ENCODE measurements at places on chromosomes 1 and 21. TPM values are rescaled to one million over a fixed set of nuclear protein-coding genes. Genes with fewer than 3 reads are reported as not detected.
A peak's percentile ranks its signal among the peaks of the same experiment; 100 is the strongest.

Gene SHC1
- 110 TPM for total RNA-seq

Gene OR2M3
- total RNA-seq: not detected

Gene KCNJ15
- total RNA-seq: not detected

Gene RABIF
- total RNA-seq: 10.5 TPM

Gene ORC1
- total RNA-seq: 37.3 TPM

Gene PLEKHN1
- 0.04 TPM for total RNA-seq

Gene DIO1
- not detected for total RNA-seq

Gene STIL
- 53.4 TPM for total RNA-seq

Gene SLFNL1
- 0.18 TPM for total RNA-seq

Gene PRDM15
- 5.6 TPM for total RNA-seq

Gene ZNF593OS
- not detected for total RNA-seq

Gene WNT2B
- total RNA-seq: 0.15 TPM

Gene KCNJ9
- not detected for total RNA-seq

Gene LRRN2
- total RNA-seq: not detected

Gene HUNK
- total RNA-seq: 37.3 TPM

Gene SPATA45
- not detected for total RNA-seq

DNA sequence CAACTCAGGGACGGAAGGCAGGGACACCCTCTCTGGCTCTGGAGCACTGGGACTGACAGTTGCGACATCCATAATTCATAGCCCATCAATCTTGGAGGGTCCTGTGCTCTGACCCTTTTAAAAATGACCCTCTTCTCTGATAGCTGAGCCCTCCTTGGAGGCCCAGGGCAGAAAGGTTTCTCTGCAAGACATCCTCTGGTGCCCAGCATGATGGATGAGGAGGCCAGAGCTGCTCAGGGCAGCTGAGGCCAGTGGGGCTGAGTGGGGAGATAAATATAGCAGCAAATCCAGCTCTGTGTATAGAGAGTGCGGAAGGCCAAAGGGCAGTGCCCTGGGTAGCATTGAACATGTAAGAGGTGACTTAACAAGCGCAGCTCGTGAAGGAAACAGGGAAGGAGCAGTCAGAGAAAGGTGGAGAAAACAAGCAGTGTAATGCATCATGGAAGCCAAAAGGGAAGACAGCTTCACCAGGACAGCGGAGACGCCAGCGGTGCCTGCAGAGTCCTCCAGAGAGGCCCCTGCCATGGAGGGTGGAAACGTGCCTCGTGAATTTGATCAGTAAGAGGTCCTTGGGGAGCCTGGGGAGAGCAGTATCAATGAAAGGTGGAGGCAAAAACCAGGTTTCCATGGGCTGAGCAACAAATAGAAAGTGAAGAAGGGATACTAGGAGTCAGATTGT lies 50.4 kb upstream of the FMOD start:
- DNase-seq: no peak

DNA sequence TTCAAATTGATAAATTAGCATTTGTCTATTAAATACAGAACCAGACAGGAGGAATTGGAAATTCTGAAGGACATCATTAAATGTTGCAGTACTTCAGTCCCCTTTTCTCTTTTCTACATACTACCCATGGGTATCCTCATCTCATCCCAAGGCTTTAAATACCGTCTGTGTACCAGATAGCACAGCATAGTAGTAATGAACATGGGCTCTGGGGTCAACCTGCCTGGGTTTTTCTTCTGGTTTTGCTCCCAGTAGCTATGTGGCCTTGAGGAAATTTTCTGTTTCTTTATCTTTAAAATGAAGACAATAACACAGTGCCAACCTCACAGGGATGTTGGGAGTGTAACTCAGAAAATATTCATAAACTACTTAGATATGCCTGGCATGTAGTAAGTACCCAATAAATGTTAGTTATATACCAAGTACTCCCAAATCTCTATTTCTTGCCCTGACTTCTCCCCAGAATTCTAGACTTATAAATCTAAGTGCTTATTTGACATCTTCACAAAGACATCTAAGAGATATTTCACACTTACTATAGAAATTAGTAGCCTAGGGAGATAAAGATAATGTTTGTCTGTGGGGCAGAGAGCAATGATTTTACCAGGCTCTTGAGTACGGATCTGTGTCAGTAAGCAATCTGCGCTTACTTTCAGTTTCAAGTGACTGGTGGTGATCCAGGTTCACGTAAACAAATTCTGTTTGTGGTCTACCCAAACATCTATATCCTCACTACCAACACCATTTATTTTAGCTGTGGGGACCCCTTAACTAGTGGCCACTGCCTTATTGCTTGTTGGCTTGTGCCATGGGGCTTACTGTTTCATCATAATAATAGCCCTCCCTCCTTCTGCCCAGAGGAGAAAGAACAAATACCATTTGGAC lies 37.3 kb downstream of the VANGL2 start:
- DNase-seq: no peak

- DNase-seq: peak; percentile 72
Observed at GRCh38 chr1:34166191-34166624, 1.2 kb upstream of the CSMD2 start.

DNA sequence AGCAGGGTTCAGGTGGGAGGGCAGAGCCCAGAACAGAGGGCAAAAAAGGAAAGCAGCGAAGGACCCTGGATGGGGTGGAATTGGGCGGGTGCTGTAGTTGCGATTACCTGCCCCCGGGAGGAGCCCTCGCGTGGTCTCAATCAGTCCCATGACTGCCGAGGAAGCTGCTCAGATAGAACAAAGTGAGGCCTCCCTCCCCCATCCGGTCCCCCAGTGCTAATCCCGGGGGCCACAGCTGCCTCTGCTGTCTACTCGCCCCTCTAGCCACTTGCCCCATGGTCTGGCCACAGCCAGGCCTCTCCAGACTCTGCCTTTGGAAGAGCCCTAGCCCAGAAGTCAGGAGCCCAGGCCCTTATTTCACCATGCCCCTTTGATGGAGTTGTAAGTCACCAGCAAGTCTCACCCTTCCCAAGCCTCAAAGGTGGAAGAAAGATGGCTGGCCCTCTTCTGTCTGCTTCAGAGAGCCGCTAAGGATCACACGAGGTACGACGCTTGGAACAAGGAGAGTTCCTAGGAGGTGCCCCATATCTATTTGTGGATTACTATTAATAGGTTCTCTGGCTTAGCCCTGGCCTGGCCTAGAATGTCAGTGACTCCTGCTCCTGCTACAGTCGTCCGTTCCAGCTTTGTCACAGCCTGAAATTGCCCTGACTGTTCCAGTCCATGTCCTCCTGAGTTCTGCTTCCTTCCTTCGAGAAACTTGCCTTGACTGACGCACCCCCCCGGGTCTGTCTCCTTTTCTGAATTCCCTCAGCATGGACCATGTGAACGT lies 16.4 kb downstream of the ECHDC2 start:
- peak; percentile 74 for DNase-seq

DNA sequence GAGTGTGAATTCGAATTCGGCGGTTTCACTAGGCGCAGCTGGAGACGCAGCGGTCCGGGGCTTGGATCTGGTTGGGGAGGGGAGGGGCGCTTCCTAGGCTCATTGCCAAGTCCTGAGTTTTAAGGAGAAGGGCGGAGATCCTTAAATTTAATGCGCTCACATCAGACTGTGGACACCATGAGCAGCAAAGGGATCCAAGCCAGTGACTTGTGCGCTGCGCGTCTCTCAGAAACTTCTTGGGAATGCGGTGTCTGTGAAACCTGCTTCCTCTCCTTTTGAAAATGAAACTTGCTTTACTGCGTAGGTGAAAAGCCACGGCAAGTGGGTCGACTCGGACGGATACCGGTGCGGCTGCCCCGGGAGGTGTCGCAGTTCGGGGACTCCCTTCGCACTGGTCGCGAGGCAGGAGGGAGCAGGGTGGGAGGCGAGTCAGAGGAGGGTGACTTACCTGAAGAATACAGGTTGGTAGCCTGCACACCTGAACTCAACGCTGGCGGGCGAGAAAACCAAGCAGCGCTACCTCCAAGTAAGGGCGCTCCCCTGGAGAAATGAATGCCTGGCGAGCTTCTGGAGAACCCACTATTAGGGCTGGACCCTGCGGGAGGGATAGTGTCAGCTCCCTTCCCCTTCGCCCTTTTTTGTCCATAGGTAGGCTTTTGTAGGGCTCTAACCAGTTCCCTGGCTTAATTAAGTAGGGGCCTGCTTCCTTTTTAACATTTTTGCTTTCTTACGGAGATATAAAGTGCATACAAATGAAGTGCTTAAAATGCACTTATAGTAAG lies 992 bp downstream of the TENT5C start:
- peak; percentile 10 for DNase-seq

DNA sequence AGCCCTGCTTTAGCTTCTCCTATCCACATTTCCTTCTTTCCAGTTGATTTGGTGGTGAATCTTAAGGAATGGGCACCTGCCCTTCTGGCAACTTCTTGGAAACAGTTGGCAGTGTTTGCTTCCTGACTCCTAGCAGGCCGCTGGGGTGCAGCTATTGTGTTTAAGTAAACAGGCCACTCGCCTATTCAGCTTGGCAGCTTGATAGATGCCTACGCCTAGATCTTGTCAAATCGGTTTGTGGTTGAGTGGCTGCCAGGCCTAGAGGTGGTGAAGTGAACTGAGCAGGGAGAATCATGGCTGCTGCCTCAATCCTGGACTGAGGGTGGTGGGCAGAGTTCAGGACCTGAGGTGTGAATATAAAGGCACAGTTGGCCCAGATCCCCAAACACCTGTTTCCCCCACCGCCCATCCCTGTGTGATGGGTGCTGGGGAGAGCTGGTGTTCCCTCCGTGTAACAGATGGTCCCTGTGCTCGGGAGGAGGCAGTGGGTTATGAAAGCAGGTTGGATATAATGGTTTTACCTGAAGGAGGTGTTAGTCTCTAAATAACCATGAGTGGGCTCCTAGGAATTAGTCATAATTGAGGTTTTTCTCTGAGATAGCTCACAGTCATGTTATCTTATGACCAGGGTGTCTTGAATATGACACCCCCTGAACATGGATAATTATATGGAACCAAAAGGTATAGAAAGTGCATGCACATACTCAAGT lies 940 bp upstream of the PLA2G2C start:
- no peak for DNase-seq

DNA sequence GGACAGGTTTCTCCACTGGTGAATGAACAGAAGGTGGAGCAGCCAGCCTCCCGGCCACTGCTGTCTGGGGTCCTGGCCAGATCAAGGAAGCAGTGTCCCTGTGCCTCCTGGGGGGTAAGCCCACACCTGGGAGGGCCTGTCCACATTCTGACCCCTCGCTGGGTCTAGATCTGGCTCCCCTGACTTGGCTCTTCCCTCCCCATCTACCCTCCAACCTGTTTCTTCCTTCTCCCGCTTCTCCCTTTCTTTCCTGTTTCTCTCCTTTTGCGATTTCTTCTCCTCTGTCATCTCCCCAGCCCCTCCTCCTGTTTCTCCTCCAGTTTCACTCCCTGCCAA lies 378 bp downstream of the RORC start:
- DNase-seq: no peak

- DNase-seq: no peak
Observed at GRCh38 chr1:27596261-27596660, 7.7 kb downstream of the AHDC1 start.

DNA sequence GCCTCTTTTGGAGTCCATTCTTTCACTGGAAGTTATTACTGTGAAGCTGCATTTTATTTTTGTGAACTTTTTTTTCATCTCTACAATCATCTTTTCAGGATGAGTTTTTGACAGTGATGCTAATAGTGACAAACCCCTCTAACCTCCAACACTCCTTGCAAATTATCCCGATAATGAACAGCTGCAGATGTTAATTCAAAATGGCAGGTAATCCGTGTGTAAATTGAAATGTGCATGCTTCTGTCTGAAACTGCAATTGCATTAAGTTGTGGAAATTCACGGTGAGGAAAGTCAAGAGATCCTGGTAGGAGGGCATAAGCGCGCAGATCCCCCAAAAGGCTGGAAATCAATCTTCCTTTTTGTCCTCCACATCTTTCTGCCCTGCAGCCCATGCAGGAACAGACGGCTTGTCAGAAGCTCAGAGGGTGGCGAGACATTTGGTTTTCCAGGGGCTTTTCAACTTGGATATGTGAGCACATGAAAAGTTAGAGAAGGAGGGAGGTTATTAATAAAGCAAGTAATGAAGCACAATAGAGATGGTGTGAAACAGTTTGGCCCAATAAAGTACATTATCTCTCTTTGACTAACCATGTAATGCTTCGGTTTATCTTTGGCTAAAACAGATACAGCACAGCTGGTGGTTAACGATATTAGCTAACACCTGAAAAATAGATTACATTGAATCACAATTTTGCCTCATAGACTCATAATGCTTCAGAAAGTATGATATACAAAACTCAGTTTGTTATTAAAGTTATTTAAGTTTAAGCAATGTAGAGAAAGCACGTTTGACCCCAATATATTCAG lies 143.5 kb upstream of the COA6 start:
- DNase-seq: no peak

GRCh38 chr1:170596701-170597100 lies 64.7 kb downstream of the GORAB start:
- no peak for DNase-seq

GRCh38 chr1:29698033-29698432 lies 461.7 kb downstream of the PTPRU start:
- DNase-seq: peak; percentile 74

DNA sequence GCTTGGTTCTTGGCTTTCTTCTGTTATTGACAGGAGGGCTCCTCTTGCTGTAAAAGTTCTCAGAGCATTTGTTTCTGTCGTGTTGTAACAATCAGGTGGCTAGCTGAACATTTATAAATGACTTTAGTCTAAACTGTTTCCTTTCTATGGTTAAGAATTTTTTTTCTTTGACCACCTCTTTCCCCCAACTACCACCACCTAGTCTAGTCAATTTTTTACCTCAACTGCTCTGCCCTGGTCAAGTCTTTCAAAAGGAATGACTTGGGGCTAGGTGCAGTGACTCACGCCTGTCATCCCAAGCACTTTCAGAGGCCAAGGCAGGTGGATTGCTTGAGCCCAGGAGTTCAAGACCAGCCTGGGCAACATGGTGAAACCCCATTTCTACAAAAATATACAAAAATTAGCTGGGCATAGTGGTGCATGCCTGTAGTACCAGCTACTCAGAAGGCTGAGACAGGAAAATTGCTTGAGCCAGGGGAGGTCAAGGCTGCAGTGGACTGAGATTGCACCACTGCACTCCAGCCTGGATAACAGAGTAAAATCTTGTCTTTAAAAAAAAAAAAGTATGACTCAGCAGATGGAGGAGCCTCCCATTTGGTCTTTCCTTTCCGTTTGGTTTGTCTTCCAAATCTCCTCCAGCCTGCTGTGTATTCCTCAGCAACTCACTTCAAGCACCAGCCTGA lies 40.7 kb downstream of the MAP3K21 start:
- DNase-seq: no peak

- DNase-seq: no peak
Observed at GRCh38 chr1:22670352-22670975, 17.4 kb downstream of the C1QB start.
